ENCODE measurements at places on chromosomes 5 and 9.

GRCh38 chr5:157271740-157272271 lies 5.9 kb downstream of the CYFIP2 start:
- DNase-seq, result no peak

DNA sequence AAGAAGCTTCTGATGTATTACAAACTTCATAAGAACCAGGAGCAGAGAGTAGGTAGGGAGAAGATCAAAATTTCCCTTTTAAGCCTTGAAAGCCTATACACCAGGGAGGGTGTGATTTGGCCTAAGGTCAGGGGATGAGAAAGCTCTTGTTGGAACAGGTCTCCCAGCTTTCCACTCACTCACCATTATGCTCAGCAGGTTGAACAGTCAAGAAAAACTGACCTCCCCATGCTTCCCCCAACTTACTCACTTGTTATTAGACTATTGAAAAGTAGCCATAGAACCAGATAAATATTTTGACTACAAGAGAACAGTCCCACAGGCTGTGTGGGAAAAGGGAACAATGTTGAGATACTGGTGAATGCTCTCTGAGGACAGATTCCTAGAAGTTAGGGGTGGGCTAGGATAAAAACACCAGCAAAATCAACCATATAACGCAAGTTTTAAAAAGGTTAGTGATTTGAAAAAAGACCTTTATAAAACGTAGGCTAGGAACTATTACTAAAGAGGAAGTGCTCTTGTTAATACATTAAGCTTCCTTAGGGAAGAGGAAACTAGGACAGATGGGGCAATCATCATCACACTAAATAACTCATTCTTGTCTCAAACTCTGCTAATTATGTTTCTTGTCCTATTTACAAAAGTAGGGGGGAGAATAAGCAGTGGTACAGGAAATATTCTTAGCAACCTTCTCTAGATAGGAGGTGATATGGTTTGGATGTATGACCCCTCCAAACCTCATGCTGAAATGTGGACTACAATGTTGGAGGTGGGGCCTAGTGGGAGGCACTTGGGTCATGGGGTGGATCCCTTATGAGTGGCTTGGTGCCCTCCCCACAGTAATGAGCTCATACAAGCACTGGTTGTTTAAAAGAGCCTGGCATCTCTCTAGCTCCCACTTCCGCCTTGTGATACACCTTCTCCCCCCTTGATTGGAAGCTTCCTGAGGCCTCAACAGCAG lies 31.0 kb downstream of the PCDHGC5 start:
- DNase-seq, result no peak

GRCh38 chr5:144463481-144464223 lies 293.0 kb downstream of the KCTD16 start:
- no peak for DNase-seq

DNA sequence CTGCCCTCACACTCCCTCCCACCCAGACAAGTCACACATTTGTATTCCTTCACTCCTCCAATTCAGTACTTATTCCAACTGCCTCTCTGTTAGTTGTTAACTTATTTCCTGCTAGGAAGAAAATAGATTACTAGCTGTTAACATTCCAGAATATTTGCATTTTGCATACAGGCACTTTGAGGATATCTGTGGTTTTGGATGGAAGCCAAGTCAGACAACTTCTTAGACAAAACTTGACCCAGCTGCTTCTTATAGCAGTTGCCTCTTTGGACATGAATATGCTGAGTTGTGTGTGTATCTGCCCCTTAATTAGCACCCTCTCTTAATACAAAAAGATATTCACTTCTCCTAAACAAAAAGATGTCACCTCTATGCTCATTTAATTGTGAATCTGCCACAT lies 1280.6 kb upstream of the ACO1 start:
- DNase-seq, result no peak

DNA sequence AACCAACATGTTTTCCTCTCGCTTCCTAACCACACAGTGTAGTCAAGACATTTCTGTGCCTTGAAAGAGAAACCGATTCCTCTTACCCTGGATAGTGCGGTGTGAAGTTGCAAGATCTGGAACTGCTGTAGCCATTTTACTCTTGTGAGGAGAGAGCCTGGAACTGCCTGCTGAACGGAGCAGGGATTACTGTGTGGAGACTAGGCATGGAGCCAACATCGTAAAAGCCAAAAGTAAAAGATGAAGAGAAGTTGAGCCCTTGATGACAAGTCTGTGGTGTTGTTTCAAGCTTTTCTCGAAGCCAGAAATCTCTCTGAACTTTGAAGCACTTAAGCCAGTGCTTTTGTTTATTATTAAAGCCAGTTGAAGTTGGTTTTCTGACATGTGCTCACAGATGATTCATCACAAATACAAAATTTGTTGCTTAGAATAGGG lies 110.1 kb upstream of the GRIN3A start:
- DNase-seq, result peak; percentile 17

- no peak for DNase-seq
Observed at GRCh38 chr9:14212077-14212476, 101.9 kb downstream of the NFIB start.

- DNase-seq, result peak; percentile 94
Observed at GRCh38 chr5:96336351-96336985, 96.6 kb downstream of the PCSK1 start.

- DNase-seq, result no peak
Observed at GRCh38 chr5:18329328-18329727, 695.1 kb downstream of the TAF11L14 start.

DNA sequence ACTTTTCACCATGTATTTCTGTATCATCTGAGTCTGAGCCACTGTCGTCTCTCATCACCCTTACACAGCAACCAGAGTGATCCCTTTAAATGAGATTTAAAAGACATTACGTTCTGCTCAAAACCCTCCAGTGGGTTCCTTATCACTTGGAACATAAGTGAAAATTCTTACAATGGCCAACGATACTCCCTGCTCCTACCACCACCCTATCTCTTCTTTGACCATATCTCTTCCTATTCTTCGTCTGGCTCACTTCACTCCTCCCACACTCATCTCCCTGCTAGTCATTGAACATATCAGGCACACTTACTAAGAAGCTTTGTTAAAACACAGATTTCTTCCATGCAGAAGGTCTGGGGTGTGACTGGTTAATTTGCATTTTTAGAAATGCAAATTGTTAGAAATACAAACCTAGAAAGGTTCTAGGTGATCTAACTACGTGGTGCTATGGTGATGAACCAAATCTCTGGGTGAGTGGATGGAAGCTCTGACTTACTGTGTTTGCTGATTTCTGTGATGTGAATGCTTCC lies 166.6 kb upstream of the CD180 start:
- no peak for DNase-seq

DNA sequence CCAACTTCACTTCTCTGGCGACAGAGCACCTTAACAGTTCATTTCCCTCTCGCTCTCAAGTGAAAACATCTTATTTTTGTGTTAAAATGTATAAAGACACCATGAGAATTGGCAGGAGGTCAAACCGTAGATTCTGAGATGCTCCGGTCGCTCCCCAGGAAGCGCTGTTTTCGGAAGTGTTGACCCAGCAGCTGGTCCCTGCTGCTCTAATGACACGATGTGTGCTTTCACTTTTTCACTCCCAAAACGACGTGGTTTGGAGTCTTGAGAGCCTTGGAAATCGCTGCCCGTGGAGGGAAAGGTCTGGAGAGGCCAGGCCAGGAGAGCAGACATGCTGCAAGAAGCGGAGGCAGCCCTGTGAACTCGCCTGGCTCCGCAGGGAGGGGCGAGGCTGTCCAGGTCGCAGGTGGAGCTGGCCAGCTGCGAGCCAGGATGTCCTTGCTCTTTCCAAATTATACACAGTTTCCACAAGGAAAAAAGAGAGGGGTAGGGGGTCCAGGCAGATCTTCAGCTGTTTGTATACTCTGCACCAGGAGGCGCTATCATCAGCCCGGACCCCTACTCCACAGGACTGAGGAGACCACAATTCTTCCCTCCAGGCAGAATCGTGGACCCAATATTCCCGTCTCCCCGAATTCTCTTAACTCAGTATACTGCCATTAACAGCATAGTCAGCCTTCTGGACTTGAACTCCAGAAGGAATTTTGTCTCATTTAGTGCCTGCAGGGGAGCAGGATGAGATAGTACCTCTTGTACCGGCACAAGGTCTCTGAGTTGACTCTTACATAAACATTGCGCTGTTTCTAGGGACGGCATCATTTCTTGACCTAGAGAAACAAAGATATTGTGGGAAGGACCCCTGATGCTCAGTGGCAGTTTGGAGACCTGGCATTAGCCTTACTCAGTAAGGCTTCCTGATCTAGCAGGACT lies 248.6 kb upstream of the ANKRD55 start:
- peak; percentile 83 for DNase-seq

- DNase-seq, result no peak
Observed at GRCh38 chr9:96062854-96063253, 187.4 kb downstream of the ERCC6L2 start.

Data from spinal cord (tissue), 10 donors.